ENCODE measurements at places on chromosomes 5 and 9.

DNA sequence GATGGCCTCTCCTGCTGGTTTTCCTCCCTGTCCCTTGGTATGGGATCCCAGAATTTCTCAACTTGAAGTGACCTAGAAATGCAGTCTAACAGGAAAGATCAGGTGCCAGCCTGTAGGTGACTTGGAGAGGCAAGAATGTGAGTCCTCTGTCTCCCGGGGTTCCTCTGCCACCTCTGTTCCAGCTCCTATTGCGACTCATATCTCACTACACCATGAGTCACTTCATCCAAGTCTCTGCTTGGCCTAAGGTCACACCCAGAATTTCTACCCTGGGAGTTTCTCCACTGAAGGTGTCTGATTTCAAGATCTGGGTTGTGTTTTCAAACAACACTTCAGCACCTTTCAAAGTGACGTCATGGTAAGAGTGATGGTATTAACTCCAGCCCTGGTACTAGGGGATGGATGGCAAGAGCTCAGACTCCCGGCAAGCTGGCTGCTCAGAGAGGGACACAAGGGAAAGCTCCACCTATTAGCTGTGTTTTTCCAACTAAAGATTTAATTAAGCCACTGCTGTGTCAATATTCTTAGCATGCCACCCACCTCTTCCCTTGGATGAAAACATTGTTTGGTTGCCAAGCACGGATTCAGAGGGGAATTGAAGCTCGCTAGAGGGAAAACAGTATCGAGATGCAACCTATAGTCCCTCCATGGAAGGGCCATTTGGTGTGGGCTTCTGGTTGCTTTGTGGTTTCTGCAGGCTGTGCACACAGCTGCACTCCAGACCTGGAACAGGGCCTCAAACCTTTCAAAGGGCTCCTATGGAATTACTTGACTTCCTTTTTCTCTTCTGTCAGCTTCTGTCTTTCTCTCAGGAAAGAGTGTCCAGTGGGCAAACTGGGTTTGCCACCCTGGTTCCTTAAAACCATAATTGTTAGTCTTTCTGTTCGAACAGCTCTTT is 205.7 kb downstream of the GAS1 start:
- no peak for DNase-seq

GRCh38 chr9:7879551-7880245 is 80.1 kb upstream of the DMAC1 start:
- DNase-seq = no peak

- peak; percentile 81 for DNase-seq
Observed at GRCh38 chr5:156474251-156474650, 147.3 kb downstream of the SGCD start.

DNA sequence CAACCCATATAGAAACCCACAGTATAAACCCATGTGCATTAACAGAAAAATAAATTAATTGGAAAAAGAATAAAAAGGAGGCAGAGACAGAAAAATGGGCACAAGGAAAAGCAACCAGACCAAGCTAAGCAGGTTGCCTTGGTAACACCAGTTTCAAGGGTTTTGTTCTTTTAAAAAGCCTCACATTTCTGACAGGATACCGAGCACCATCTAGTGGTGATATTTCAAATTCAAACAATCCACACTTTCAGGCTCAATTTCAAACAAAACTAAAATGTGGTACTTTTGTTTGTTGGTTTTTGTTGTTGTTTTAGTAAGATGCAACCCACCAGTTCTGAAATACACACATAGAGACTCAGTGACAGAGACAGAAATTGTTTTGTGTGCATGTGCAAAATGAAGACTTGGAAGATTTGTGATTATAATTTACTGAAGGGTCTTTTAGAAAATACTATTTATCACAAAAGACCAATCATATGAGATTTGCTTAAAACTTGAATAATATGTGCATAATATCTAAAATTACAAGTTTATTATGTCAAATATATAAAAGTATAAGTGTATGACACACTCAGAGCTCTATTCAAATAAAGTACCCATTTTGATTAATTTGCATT is 318.2 kb downstream of the SLCO4C1 start:
- no peak for DNase-seq

DNA sequence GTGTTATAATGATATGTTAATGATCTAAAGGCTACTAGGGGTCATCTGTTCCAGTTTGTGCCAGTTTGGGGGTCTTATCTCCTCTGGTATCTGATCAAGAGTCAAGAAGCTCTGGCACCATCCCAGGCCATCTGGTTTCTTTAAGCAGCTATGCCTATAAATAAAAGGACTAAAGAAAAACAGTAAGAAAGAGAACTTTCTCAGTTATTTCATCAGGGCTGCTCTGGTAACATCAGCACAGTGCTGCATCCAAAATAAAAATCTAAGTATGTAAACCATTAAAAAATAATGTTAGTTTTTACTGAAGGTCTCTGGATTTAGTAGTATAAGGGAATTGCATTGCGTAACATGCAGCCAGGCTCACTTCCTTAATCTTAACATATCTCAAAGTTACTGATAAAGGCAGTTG is 185.0 kb downstream of the NR2F1-AS1 start:
- DNase-seq = no peak

DNA sequence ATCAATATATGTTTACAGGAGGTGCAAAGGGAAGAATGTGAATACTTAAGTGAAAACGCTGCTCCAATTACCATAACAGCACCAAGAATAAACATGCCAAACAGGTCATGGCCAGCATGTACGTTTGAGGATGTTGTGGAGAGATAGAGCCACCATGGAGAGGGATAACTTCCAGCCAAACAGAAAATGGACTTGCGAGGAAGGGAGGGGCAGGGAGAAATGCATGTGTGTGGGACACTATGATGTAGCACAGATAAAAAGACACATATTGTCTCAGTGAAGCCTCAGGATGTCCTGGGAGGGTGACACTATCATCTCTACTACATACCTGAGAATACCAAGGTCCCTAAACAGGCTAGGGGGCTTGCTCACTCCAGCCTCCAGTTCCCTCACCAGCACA is 488.9 kb downstream of the SPOCK1 start:
- no peak for DNase-seq

DNA sequence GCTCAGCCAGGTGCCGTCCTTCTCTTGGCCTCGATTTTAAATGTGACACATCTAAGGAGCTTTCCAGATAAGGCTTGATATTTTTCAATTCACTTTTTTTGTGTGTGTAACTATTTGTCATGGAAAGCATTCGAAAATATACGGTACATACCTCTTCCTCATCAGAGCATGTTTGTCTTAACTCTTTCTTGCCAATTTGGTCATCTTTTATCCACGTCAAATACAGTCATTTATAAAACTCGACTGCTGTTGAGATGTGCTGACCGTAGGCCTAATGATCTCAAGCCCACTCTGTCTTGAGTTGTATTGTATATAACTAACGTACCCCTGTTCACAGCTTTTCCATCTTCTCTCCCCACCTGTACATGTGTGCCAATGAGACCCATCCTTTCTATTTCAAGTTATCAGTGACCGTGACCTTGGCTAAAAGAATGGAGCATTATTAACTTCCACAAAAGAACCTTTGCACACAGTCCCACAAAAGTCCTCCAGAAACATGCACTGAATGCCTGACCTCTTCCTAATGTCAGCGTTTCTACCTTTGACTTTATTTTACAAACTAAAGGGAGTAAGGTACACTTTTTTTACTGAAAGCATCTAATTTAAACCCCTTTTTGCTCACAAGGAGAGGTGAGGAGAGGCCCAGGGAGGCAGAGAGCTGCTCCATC is 61.6 kb downstream of the IPPK start:
- DNase-seq = no peak

- DNase-seq = no peak
Observed at GRCh38 chr5:167785106-167785505, 506.3 kb upstream of the WWC1 start.

Data from Right ventricle myocardium superior (tissue), 1 donor.